ENCODE measurements at places on chromosomes 4 and X.

GRCh38 chrX:115602308-115602707, 41.3 kb downstream of the PLS3 start:
- no peak for DNase-seq

DNA sequence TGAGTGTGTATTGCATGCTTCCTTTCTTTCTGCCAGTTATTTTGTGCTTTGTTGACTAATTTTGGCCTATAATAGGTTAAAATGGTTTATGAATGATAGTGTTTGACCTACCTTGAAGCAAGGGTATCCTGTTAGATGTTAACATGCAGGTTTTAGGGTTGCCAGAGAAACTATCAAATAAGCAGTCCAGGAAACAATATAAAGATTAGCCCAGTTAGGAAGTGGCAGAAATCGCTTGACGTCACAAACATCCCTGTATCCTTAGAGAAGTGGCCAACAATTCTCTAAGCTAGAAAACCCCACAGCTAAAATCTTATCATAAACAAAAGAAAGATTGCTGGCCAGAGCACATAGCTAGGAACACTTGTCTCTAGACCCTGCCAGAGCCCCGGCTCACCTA, 3.8 kb downstream of the NAP1L5 start:
- DNase-seq: no peak

- no peak for DNase-seq
Observed at GRCh38 chrX:36849407-36849806, 158.8 kb upstream of the FAM47C start.

DNA sequence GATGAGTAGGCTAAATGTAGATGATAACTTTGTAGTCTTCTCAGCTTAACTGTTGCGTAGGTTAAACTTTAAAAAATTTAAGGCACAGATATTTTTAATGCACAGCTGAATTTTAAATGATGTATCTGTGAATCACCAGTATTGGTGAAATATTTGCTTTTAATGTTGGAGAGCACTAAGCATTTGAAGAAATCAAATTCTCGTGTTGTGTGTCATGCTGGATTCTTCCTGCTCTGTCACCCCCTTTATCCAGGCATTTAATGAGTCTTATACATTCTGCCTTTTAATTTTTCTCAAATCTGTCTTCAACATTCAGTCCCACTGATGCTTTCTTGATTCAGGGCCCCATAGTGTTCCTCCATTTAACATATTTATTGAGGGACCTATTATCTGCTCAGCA, 76.7 kb downstream of the SLC4A4 start:
- peak; percentile 60 for DNase-seq

DNA sequence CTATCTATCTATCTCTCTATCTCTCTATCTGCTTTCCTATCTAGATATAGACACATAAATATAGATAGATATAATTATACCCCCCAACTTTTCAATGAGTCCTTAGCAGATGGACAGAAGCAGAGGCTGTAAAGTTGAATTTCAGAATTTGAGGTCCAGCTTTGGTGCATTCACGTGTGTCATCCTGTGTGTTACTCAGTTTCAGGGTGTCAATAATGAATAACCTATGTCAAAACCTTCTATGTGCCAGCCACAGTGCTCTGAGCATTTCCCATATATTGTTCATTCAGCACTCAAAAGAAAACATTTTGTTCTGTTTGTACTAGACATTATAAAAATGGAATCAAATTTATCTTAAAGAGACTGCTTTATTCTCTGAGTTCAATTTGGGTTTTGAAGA, 310.0 kb downstream of the ARHGAP24 start:
- no peak for DNase-seq

DNA sequence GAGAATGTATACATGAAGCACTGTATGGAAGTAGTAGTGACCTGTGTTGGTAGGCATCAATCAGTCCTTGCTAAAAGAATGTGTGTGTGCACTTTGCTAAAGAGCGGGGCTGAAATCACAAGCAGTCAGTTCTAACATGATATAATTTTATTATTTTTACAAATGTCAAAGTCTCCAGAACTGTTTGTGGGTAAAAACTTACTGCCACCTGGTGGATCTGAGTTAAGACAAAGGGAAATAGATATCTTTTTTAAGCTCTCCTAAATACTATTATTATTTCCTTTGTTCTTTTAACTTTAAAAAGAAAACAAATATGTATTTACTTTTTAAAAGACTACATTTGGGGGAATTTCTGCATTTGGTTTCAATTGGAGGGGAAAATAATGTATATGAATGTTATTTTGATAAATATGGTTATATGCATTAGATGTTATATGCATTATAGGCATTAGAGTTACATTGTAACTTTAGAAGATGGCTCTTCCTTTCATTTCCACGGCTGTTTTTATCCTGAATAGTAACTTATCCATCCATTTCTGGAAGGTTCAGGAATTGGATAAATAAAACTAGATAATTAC, 7.8 kb upstream of the CLOCK start:
- DNase-seq: peak; percentile 66

- peak; percentile 38 for DNase-seq
Observed at GRCh38 chr4:17065821-17066220, 167.4 kb upstream of the LDB2 start.

GRCh38 chrX:37879692-37880091, 32.3 kb upstream of the DYNLT3 start:
- peak; percentile 13 for DNase-seq

DNA sequence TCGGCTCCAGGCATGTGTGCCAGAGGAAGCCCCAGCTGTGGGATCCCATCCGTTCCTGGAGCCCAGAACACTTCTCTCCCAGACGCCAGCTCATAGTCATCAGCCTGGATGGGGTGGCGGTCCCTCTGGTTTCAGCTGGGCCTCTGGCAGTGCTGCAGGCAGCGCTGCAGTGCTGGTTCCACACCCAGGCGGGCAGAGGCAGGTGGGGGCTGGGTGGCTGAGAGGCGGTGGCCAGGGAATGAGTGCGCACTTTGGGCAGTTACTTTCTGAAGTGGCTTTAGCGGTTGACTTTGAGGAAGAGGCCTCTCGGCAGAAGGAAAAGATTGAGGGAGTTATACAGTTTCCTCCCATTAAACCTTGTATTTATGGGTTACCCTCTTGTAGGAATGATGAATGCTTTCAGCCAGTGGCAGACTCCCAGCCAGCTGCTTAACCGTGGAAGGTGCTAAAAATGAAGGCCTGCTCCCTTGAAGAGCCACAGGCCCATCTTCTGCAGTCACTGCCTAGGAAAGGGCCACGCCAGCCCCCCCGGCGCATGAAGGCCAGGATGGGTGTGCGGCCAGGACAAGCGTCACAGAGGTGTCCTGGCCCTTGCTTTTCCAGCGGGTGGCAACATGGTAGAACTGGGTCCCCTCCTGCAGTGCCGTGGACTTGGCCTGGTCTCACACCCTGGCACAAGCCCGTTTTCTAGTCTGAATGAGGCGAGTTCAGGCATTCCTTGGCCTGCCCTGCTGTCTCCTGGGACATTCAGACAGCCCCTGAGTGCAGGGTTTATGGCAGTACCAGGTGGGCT, 9.9 kb downstream of the TADA2B start:
- DNase-seq: no peak

- DNase-seq: no peak
Observed at GRCh38 chr4:174012886-174013259, 270.6 kb downstream of the FBXO8 start.

- DNase-seq: no peak
Observed at GRCh38 chr4:175946472-175947116, 119.0 kb upstream of the WDR17 start.

All from fibroblast of skin of back (primary cell).